PC-3 (cell line): ENCODE measurements at places on chromosomes 7 and 10. TPM values are rescaled to one million over a fixed set of nuclear protein-coding genes. Genes with fewer than 3 reads are reported as not detected.
A peak's percentile ranks its signal among the peaks of the same experiment; 100 is the strongest.

DNA sequence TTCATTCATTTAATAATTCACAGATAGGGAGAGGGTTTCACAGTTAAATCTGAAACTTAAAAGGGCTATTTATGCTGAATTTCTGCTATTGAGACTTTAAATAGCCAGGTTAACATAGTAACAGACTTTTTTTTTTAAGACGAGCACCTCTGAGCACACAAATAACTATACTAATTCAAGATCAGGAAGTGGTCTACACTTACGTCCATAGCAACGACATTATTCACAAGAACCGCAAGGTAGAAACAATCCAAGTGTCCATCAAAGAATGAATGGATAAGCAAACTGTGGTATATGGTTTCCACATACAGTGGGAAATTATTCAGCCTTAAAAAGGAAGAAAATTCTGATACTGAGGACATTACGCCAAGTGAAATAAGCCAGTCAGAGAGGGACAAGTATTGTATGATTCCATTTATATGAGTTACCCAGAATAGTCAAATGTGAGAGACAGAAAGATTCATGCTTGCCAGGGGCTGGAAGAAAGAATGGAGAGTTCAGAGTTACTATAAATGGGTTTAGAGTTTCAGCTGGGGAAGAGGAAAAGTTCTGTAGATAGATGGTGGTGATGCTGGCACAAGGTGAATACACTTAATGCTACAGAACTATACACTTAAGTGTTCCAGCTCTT lies 140.3 kb upstream of the LAMB4 start:
- DNase-seq = no peak

GRCh38 chr7:116495736-116496135 lies 3.8 kb upstream of the CAV2 start:
- peak; percentile 60 for DNase-seq

- peak; percentile 86 for DNase-seq
These were observed 108.0 kb downstream of the GRK5 start for GRCh38 chr10:119315128-119316001.

The SMIM30 gene
- total RNA-seq = 28.9 and 29.4 TPM in 2 replicates
